ENCODE measurements at places on chromosomes 6 and 20.
A peak's percentile ranks its signal among the peaks of the same experiment; 100 is the strongest.

DNA sequence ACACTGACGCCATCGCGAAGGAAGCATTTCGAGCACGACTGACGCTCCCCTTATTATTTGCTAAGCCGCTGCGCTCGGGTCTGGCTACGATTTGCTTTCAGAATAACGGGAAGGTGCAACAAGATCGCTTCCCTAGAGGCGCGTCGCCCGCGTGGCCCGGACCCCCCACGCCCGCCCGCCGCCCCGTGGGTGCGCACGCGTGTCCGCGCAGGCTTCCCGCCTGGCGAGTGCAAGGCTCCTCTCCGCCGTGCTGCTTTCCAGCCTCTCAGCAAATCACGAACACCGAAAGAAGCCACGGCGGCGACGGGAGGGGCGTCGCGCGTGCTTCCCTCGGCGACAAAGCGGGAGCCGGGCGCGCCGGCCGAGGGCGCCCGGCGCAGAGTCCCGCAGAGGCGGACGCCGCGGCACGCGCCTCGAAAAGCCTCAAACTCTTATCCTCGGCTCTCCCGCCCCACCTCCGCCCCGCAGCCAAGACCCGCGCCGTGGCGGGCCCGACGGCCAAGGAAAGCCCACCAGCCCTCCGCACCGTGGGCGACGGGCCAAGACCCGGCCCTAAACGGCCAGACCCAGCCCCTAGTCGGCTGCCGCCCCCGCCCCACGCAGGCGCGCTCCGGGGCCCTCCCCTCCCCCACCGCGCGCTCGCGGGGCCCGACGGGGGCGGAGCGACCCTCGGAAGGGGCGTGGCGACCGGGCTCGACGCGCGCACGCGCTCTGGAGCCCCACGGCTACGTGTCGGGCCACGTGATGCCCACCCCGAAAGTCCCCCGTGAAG, 987 bp upstream of the QKI start:
- no peak for DNase-seq

- no peak for DNase-seq
Measured at GRCh38 chr6:128599036-128599435, 78.6 kb upstream of the PTPRK start.

DNA sequence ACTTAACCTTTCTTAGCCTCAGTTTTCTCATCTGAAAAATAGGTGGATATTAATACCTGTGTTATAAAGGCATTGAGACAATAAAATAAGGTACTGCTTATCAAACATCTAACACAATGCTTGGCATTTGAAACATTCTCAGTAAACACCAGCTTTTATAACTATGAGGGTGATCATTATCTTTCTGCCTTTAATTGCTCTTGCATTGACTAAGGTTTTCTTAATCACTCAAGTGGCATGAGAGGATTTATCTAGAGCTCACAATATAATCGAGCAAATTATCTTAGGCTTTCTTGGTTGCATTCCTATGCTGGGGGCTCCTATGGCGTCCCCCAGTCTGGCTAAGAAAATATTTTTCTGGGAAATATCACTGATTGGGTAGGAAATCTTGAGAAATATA, 716.4 kb upstream of the MARCKS start:
- DNase-seq: no peak

- no peak for DNase-seq
Measured at GRCh38 chr6:56507517-56507916, 135.2 kb downstream of the DST start.

DNA sequence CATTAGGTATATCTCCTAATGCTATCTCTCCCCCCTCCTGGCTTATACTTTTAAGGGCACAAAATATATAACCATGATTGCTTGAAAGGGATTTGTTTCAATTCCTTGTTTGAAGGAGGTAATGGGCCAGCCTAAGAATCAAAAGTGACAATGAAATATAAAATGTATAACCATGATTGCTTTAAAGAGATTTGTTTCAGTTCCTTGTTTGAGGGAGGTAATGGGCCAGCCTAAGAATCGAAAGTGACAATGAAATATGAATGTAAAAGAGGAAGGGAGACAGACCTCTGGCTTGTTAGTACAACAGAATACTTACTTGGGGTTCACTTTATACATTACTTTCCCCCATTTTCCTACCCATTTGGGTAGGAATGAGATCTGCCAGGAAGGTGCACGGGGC, 55.5 kb downstream of the FOXC1 start:
- DNase-seq: no peak

GRCh38 chr6:144104898-144105487, 9.6 kb upstream of the SF3B5 start:
- peak; percentile 39 for DNase-seq

DNA sequence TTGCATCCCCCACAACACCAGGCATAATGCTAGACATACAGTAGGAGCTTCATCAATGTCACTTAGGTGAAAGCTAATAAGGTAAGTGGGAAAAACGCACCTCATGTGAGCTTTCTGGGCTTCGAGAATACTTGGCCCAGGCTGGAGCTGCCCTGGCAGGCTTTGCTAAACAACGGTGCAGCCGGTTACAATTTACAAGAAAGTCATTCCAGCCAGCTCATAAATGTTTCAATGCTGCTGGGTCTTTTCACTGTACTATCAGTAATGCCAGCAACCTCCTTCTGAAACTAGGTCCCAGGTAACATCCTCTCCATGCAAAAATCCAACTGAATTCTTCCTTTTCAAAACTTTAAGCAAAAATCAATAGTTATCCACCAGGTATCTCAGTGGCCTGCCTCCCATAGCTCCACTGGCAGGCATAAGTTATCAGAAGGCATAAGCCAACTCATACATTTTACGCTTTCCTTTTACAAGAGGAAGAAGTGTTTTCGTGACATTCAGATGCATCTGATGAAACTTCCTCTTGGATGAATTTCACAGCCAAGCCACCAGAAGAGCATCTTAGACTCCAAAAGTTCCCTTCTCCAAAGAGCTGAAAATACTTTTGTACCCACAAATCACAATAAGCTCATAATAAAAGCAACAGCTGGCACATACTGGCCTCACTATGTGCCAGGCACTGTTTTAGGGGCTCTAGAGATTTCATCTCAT, 56.3 kb downstream of the RTN4IP1 start:
- DNase-seq: no peak

DNA sequence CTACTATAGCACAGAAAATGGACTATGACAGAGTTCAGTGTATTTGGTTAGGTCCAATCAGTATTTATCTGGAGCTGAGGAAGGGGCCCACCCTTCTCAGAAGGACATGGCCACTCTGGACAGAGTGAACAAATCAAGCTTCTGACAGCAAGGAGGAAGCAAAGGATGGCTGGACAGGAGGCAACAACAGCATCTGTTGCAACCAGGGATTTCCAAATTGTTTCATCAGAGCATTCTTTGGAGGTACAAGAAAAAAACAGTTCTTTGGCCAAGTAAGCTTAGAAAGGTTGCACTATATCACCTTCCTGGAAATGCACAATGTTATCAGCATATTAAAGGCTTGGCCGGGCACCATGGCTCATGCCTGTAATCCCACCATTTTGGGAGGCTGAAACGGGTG, 118.7 kb upstream of the SLC22A16 start:
- no peak for DNase-seq

GRCh38 chr20:52420805-52421204, 229.2 kb upstream of the ZFP64 start:
- DNase-seq: no peak

DNA sequence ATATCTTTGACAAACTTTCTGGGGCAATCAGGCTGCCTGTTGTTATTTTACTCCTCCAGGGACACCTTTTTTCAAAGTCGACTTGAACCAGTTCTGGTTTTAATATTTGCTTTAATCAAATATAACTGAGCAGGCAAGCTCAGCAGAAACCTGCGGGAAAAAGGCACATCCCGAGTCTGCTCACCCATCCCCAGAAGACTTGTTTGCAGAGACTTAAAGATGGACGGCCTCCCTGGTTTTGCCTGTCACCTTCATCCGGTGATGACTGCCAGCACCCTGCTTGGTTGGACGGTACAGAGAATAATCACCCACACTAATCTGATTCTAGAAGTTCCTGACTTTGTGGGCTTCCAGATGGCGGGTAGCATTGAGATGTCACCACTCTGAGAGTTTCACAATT, 36.8 kb downstream of the PPP1R3G start:
- no peak for DNase-seq

DNA sequence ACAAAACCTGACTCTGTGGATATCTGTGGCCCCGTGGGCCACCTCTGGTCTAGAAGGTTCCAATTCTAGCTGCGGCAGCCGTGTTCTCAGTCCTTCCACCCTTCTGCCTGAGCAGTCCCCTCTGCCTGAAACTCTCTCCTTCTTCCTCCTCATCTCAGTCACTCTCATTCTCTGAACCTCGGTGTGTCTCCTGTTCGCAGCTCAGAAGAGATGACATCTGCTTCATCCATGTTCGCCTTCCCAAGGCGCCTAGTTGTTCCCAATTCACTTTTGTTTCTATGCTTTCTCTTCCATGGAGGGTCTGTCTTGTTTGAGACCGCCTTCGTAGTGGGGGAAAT, 95.5 kb downstream of the CEBPB start:
- no peak for DNase-seq

DNA sequence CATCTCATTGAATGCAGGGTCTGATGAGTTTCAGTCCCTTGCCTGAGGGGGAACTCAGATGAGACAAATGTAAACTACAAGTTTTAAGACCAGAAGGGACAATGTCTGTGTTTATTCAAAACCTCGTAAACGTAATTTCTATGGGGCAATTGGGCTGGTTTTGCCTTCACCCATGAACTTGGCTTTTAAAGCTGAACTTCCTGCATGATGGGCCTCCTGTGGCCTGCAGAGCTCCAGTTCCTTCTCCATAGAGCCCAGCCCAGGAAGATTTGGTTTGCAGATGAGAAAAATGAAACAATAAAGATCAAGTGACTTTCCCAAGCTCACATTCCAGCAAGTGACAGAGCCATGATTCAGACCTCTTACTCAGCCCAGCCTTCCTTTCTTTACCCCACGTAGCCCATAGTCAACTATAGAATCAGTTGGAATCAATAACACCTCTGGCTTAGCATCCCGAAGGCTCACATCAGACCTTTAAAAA, 612.3 kb downstream of the UTRN start:
- DNase-seq: no peak

GRCh38 chr6:132797951-132798868, at the start of gene SLC18B1:
TSS of gene SLC18B1 (minus strand) at chr6:132798637. CDS start at chr6:132798456, 181 bp downstream.
- no peak for DNase-seq

DNA sequence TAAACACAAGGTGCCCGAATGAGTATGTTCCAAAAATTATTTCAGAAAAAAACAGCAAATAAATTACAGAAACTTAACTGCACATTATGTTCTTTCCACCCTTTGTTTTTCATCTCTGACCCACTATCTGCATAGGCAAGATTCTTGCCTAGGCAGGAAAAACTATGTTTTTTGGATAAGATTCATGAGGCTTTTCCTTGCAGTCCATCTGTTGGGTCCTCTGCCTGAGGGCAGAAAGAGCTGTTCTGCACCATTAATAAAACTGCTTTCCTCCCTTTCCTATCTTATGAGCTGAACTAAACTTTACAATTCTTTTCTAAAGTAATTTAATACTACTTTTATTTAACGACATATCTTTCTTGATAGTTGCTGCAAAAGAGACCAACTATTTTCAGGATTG, 21.1 kb downstream of the ENPP1 start:
- DNase-seq: no peak

- DNase-seq: no peak
Measured at GRCh38 chr20:25036331-25036936, 21.5 kb downstream of the ACSS1 start.

GRCh38 chr6:124223611-124224345, 420.1 kb downstream of the NKAIN2 start:
- DNase-seq: no peak
